LHCN-M2 (cell line): ENCODE measurements at places on chromosomes 6 and 20. TPM values are rescaled to one million over a fixed set of nuclear protein-coding genes. Genes with fewer than 3 reads are reported as not detected.
A peak's percentile ranks its signal among the peaks of the same experiment; 100 is the strongest.

DNA sequence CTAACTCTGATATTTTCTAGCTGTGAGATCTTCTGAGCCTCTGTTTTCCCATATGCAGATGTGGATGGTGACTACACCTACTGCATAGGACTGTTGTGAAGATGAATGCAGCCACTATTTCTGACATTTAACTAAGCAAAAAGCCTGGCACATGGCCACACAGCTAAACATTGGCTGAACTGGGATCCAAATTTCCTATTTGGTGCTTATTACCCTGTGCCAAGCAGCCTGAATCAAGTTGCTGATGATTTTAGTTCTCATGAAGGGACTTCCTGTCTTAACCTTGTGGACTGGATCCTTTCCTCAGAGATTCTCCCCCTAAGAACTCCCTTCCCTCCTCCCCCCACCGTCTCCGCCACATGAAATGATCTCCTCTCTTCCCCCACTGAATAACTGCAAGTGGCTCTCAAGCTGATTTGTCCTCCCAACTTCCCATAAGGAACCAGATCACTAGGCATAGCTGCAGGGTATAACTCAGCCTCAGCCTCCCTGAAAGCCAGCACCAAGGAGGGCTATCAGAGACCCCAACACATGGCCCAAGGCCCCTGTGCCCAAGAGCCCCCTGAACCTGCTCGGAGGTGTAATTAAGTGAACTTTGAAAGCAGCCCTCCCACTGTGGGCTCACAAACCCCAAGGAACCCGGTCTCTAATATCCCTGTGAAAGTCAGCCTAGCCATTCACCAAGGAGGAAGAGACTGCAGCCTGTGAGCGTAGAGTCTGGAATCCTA is 55.7 kb downstream of the MAFB start:
- DNase-seq, result no peak

DNA sequence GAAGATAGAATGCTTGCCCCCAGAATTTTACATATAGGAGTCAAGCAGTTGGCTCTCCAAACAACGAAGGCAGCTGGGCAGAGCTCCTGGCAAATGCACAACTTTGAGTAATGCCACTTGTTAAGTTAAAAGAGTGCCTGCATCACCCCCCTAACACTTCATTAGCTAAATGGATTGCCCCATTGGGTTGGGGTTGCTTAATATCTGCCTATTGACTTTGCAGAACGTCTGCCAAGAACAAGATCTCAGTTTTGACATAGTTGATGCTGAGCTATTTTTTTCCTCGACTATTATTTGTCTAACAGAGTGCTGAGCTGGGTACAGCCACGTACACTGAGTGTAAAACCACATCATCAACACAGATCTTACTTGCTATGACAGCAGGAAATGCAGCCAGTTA is 12.1 kb downstream of the ANKRD60 start:
- DNase-seq, result no peak

ZC2HC1B gene
- total RNA-seq, result not detected in 2 replicates

DNA sequence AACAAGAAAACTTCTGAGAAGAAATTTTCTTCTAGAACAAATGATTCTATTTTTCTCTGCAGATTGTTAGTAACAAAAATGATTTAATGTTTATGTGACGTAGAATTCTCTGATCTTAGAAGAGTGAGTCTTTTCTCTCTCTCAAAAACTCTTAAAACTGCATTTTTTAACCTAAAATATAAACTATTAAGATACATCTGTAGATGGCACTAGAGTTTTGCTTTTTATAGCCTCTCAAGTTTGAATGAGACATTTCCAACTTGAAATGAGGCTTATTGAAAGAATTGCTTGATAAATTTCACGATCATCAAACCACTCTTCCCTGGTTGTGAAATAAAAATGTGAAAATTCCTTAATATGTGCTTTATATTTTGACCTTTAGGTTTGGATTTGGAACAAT is 53.8 kb downstream of the PHF3 start:
- DNase-seq, result no peak

SIRPB1 gene
- total RNA-seq, result 0.77 and 0.86 TPM in 2 replicates

DNA sequence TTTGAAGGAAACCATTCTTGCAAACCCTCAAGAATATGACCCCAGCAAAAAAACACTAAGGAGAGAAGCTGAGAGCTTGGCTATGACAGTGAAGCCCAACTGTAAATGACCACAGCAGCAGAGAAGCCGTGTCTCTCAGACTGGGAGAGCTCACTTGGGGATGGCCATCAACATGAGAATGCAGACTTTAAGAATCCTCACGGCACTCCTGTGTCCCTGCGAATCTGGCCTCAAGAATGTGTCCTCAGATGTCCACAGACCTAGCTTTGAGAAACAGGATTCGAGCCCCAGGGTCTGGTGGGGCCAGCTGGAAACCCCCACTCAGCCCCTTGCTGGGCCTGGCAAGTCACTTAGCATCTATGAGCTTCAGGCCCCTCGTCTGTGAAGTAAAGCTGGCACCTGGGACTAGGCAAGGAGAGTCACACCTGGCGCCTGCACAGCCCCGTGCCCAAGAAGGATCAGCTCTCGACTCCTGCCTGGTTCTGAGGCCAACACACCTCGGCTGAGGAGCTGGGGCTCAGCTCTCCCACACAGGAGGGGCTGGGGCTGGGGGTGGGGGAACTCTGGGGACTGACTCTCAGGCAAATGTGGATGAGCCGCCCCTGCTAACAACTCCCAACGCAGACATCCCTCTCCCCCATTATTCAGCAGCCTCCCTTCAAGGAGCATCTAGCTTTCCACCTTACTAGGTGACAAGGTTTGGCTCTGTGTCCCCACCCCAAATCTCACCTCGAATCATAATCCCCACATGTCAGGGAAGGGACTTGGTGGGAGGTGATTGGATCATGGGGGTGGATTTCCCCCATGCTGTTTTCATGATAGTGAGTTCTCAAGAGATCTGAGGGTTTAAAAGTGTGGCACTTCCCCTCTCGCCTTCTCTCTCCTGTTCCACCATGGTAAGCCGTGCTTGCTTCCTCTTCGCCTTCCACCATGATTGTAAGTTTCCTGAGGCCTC is 97.7 kb downstream of the GRM4 start:
- DNase-seq, result no peak

HAO1 gene
- not detected in 2 replicates for total RNA-seq

RBM24 gene
- 40.5 and 60.7 TPM in 2 replicates for total RNA-seq

- DNase-seq, result peak; percentile 53
Observed at GRCh38 chr6:43076464-43077332, 584 bp downstream of the PTK7 start.

SLC17A2 gene
- total RNA-seq, result not detected in 2 replicates

NPEPL1 gene
- total RNA-seq, result 24.7 and 29.9 TPM in 2 replicates

C20orf141 gene
- not detected in 2 replicates for total RNA-seq

CFAP206 gene
- total RNA-seq, result 0.23 and 0.32 TPM in 2 replicates

DNA sequence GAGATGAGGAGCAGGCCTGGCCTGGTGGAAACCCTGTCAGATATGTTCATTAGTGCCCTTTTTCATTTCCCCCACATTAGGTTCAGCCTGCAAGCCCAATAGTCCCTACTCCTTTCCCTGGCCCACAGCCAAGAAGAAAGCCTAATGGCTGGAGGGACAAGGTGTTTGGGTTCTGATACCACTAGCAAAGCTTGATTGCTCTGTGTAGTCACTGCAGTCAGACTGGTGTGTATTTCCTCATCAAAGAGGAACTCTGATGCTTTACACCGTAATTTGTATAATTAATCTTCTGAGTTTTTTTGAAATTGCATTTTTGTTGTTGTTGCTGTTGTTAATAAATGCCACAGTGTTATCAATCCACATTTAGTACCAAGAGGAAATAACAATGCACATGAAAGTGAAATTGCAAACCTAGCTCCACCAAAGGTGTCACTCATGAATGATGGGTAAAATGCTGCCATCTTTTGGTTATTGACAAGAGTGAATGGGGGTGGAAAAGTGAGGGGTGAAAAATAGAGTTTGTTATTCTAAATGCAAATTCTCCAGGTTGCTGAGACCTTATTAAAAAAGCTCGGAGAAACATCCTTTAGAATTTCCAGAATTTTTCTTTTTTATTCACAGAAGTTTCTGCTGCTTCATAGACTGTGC is 320.2 kb upstream of the POU3F2 start:
- DNase-seq, result no peak

PCK1 gene
- not detected in 2 replicates for total RNA-seq

DNA sequence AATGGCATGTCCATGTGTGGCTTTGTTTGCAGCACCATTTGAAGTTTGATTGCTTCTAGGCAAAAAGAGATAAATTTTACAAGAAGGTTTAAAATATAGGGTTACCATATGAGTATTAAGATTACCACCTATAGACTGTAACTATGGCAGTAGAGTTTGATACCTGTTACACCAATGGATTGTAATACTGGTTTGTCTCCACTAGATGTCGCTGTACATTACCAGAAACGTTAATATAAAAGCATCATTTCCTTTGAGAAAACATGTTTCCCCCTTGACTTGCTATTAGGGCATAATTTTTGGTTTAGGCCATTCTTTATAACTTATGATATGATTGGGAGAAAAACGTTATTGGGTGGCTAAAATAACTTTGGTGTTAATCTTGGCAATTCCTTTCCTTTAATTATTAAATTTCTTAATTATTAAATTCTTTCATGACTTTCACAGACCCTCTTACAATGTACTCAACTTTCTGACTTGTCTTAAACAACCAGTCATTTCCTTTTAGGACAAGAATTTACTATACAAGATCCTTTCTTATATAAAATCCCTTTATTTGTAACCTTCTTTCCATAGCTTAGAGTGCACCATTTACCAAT is 42.8 kb downstream of the HLA-DPB1 start:
- peak; percentile 56 for DNase-seq

GRCh38 chr6:122276637-122277036 is 122.8 kb upstream of the HSF2 start:
- peak; percentile 6 for DNase-seq

DNA sequence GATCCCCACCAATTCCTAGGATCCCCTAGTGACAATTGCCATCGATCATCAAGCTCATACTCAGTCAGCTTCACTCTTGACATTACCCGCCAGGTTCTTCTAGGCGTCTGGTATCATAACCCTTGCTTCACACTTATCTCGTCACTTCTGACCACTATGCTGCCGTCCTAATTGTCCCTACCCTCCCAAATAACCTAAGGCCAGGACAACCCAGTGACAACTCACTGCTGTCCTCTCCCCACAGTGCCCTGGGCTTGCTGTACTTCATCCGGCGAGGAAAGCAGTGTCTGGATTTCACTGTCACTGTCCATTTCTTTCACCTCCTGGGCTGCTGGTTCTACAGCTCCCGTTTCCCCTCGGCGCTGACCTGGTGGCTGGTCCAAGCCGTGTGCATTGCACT is 3.7 kb downstream of the SYS1 start:
- no peak for DNase-seq

DNA sequence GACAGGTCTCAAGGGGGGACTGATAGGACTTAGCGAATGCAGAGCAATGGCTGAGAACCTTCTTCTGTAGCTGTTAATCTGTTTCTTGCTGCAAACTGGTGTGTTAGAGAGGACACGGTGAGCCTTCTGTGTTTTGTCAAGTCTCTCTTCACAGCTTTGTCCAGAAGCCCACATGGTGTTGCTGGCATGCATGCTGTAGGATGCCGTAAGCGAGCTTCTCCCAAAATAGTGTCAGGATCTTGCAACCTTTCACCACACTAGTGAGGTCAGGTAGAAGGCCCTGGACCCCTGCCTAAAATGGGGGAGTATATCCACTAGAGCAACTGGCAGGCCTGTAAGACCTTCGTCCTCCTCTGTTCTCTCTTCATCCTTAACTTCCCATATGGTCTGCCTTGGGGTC is 51.9 kb upstream of the GLP1R start:
- DNase-seq, result no peak

DNA sequence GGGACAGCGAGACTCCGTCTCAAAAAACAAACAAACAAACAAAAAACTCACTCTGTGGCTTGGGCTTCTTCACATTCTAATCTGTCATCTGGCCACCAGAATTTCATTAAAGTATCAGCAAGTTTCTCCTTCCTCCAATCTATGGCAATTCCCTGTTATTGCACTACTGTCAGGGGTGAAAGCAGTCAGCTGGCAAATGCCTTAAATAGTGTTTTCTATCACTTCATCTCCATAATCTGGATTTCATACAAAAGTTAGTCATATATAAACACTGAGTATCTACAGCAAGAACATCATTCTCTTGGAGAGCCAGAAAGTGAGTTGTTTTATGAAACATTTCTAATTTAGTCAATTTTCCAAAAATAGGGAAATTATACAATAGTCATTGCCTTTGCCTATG is 56.1 kb downstream of the PHACTR3 start:
- DNase-seq, result no peak

- no peak for DNase-seq
Observed at GRCh38 chr20:56829788-56830385, 200.8 kb downstream of the TFAP2C start.

DNA sequence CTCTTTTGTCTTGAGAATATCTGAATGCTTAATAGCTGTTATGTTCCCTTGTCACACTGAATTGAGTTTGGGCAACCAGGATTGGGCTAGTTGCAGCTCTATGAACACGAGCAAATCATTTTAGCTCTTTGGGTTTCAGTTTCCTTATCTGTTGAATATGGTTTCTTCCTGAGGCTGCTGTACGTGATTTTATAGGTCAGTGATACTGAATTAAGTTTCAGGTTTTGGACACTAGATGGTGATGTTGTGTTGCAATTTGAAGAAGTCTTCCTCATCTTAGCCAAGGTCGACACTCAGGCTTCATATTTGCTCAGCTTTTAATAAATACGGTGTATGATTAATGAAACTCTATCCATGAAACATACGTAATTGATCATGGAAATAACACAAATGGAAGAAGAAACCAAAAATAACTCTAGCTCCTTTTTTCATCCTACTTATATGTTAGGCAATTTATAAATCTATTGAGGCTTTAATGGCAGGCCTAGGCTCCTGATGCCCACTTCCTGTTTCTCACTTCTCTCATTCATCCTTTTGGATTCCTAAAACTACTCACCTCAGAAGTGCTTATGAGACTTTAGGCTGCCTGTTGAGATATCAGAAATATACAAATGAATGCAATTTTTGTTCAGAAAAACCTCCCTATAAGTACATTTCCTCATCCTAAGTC is 354.1 kb upstream of the MAP3K7 start:
- DNase-seq, result peak; percentile 66

GRCh38 chr6:10621213-10621612 is 73.2 kb downstream of the C6orf52 start:
- DNase-seq, result no peak

DNA sequence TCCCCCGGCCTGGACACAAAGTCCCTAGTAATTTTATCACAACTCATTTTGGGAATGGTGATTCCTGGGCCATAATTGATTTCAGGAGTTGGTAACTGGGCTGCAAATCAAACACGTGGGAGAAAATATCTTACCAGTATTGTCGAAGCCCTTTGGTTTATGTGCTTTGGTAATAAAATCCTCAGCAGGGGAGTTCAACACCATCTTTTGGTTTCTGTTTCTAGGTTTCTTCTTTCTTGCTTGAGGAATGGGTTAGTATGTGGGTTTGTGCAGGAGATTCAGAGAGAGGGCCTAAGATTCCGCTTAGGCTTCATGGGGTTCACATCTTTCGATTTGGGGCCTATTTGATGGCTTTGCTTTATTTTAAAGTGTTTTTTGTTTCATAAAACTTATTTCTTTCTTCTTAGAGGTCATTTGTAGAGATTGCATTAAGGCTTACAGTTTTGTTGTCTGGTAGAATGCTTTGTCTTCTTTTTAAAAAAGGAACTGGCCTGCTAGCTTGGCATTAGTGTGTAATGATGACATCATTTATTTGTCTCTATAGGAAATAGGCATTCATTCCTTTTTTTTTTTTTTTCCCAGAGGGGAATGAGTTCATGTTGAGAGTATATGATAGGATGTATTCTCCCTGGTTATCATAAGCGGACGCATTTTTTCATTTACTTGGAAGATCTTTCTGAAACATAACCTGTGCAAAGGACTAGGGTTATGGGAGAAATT is 45.8 kb downstream of the CYP24A1 start:
- no peak for DNase-seq

GRCh38 chr6:7939184-7939863 is 28.7 kb upstream of the TXNDC5 start:
- peak; percentile 72 for DNase-seq
